Activated T-cell treated with anti-CD3 and anti-CD28 coated beads, Interleukin-2, amount 50 U/mL, for 48 hours (primary cell): ENCODE measurements at places on chromosomes 3 and 15.

DNA sequence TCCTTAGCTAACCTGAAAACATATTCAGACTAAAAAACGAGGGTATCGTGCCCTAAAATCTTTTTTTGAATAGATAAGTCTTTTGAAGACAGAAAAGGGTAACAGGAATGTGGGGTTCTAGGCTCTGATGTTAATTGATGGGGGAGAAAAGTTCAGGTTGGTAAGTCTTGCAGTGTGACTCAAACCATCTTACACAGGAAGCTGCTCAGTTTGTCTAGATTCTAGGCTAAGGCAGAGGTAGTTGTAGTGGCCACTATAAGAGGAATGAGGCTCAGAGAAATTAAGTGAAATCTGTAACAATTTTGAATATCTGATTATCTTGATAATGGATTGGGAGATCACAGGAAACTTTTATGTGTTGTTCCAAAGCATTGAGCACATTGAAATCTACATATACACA, 267.9 kb downstream of the PDCD6IP start:
- no peak for DNase-seq

DNA sequence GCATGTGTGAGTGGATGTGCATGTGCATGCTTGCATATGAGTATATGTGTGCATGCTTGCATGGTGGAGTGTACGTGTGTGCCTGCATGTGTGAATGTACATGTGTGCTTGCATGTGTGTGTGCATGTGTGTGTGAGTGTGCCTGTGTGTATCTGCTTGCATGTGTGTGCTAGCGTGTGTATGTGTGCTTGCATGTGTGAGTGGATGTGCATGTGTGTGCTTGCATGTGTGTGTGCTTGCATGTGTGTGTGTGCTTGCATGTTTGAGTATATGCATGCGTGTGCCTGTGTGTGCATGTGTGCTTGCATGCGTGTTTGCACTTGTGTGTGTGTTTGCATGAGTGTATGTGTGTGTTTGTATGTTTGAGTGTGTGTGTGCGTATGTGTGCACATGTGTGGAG, 4.6 kb upstream of the PLXNA1 start:
- DNase-seq: no peak

GRCh38 chr3:61828880-61829721, 267.7 kb downstream of the PTPRG start:
- DNase-seq: no peak

DNA sequence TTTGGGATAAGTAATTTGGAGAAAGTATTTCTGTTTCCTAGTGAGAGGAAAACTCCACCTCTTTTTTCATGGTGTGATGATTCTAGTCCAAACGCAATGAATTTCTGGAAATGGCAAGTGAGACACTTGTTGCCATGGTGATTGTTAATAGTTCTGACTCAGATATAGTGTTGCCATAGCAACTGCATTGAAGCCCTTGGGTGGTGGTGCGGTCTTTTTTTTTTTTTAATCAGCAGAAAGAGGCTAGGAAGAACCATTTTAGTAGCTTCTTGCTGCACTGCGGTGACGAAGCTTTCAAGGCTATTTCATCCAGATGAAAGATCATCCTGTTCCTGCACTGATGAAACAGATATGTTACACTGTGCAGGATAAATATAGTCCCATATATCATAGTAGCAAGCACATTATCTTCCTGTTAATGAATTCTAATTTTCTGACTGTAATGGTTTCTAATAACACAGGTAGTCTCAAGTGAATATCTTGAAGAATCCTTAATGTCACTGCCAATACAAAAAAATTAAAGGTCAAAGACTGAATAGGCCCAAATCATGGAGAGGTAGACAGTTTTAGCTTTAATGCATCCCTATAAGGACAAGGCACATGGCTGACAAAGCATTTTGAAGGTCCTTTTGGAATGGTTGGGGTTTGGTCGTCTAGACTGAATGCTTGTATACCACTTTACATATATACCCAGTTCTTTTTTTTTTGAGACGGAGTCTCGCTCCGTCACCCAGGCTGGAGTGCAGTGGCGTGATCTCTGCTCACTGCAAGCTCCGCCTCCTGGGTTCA, 125.1 kb upstream of the ZBTB20 start:
- no peak for DNase-seq

DNA sequence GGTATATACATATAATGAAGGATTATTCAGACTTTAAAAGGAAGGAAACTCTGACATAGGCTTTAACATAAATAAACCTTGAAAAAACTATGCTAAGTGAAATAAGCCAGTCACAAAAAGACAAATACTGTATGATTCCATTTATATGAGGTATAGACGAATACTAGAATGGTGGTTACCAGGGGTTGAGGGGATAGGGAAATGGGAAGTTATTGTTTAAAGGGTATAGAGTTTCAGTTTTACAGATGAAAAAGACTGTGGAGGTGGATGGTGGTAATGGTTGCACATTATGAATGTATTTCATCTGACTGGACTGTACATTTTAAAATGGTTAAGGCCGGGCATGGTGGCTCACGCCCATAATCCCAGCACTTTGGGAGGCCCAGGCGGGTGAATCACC, 41.7 kb downstream of the FRMD5 start:
- DNase-seq: no peak

GRCh38 chr3:123652342-123652984, 67.6 kb upstream of the HACD2 start:
- DNase-seq: peak; percentile 61

DNA sequence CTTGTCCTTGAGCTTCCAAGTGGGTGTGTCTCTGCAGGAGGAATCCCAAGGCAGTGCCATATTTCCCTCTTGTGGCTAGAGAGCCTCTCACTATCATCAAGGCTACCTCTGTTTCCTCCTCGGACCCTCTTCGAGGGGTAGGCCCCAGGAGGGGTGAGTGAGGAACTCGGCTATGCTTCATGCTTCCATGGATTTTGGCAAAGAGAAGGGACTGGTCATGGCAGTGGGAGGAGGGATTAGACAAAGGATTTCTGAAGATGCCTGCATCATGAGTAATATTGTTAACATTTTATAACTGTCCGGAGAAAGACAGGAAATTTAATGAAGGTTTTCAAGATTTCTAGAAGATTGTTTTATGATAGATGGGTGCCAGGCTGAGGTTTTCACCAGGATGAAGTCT, 241.5 kb downstream of the CLSTN2 start:
- no peak for DNase-seq

DNA sequence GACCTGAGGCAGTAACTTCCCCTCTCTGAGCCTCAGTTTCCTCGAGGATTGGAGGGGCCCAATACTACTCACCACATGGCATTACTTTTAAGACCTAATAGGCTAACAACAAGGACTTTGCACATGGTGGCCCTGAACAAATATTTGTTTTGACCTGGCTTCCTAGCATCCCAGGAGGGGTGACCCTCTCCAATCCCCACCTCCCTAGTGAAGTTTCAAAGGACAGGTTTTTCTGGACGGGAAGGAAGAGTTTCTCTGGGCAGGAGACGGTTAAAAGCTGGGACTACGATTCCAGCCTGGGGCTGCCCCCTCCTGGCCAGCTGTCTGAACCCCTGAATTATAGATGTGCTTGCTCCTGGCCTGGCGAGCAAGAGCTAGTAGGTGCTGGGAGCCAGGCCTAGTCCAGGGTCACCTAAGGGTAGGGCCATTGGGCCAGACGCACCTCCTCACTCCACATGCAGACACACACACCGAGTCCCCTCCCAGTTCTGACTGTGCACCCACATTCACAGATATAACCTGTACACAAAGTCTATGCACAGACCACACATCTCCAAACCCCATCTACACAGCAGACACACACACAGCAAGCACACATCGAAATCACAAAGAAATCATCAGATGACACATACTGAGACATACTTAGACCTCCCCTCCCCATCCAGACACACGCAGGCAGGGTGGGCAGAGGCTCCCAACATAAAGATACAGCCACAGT, 2.7 kb upstream of the ISL2 start:
- no peak for DNase-seq

DNA sequence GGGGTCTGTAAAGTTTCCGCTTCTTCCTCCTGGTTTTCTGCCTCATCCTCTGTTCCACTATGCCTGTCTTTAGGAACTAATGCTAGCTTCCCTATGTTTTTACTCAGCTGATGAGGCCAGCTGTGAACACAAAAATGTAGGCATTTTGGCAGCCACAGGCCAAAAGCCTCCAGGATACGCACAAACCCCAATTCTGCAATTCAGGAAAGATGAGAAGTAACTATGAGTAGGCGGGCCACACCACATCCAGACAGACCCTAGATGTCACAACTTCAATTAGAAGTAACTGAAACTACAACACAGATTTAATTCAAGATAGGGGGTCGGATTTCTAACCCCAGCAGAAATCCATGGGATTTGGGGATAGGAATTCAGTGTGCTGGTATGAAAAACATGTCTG, 11.9 kb downstream of the CA12 start:
- DNase-seq: no peak

- DNase-seq: peak; percentile 23
Measured at GRCh38 chr3:160981217-160981938, 123.8 kb downstream of the B3GALNT1 start.

DNA sequence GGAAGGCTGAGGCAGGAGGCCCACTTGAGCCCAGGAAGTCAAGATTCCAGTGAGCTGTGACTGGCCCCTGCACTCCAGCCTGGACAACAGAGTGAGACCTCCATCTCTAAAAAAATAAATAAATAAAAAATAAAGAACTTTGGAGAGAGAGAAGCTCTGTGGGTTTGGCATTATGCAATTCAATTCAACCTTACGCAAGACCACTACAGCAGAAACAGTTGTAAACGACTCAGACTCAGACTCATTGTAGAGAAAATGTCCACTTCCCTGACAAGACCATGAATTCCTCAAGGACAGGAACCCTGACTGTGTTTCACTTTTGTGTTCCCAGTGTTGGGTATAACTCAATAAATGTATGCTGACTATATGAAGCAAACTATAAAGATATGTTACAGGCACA, 90.3 kb upstream of the C3orf80 start:
- DNase-seq: no peak

- DNase-seq: no peak
Measured at GRCh38 chr3:38099518-38099917, 37.4 kb downstream of the ACAA1 start.

DNA sequence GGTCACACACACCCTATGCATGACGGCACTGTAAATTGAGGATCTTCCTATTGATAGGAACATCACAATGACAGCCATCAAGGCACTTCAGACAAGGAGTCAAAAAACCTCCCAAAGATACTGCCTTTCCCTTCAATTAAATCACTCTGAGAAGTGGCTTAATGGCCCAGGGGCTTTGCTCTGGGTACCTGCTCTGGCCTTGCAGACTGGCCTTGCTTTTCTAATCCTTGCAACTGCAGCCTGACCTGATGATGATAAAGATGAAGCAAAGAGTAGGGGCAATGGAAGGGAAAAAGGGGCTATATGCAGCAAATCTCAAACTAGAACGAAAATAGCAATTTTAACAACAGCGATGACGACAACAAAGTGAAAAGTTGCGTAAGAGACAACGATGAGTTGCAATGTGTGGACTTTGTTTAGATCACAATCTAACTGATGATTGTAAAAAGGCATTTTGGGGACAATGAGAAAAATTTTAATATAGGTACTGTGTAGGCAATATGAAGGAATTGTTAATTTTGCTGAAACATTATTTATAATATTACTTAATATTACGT, 14.6 kb downstream of the ADAMTS9 start:
- DNase-seq: no peak

DNA sequence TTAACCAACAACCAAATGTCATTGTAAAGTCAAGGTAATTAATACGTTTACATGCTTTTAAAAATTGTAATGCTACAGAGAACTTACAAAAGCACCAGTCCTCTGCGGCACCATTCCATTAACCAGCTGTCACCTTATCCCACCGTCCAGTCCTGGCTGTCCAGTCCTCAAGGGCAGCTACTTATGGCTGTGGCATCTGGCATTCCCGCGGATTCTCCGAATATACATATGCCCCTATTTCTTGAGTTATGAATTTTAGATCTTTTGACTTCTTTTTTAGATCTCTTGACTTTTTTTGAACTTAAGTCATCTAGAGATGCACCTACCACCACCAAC, 382 bp upstream of the POMGNT2 start:
- no peak for DNase-seq

DNA sequence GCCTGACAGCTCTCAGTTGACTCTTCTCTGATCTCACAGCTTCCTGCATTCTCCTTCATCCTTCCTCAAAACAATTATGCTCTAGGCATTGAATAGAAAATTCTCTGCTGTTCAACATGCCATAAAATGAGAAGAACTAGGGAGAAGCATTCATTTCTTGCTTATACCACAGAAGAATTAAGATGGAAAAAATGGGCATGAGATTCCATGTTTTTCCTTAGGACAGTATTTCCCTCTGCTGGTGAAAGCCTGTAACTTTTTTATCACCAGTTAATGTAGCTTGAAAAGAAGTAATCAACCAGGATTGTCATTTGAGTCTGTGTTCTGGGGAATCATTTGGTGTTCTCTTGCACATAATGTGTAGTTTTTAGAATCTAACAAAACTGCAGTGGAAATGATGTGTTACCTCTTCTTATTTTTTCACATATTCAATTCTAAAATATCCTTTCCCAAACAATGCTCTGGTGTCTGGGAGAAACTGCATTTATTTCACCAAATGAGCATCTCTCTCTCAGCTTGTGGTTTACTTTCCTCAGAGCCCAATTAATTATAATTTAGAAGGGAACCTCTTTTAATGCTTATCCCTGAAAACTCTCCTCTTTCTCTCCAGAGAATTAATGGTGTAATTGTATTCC, 92.8 kb upstream of the DCBLD2 start:
- no peak for DNase-seq

GRCh38 chr15:32956006-32956405, 238.2 kb downstream of the GREM1 start:
- DNase-seq: no peak

DNA sequence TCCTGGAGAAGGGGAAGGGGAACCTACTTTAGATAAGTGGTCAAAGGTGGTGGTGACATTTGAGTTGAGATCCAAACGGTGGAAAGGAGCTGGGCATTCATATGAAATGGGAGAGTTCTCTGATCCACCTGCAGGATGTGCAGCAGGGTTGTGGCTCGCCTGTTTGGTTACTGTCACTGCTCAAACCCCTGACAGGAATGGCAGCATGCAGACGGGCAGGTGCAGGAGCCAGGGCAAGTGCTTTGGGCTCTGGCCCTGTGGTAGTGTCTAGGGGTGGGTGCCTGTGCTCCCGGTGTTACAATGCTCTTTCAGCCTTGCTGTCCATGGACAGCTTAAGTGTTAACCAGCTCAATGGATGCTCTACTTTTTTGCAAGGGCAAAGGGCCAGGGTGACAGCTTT, 18.5 kb downstream of the PAQR9 start:
- no peak for DNase-seq

GRCh38 chr3:32366638-32367397, 24.8 kb upstream of the CMTM7 start:
- DNase-seq: no peak

DNA sequence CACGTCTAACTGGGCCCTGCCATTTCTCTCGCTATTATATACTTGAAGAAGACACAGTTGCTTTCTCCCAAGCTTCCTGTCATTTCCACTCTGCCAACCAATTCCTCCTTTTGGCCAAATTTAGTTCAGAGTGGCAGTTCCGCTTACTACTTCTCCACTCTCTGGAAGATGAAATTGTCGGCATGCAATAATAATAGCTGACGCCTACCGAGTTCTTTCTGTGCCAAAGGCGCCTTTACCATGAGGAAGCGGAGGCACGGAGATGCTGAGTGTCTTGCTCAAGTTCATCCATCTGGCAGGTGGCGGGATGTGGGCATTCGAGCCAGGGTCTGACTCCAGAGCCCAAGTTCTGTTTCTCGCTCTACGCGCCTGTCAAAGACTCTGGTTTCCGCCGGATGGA, 14.6 kb upstream of the NRROS start:
- DNase-seq: no peak

- DNase-seq: no peak
Measured at GRCh38 chr3:45010811-45011333, 15.2 kb upstream of the CLEC3B start.

- no peak for DNase-seq
Measured at GRCh38 chr3:11204697-11205348, 50.5 kb downstream of the HRH1 start.
